Activated naive CD8-positive, alpha-beta T cell treated with anti-CD3 and anti-CD28 coated beads, Interleukin-2, amount 50 U/mL, for 24 hours (primary cell): ENCODE measurements at places on chromosomes 12 and 14.

- no peak overlapping the region for H3K27ac ChIP-seq
- peaks cover 15% of the 10 kb centered on the region for H3K4me1 ChIP-seq
- H3K27me3 ChIP-seq: peaks cover 6% of the 10 kb centered on the region
- no peak overlapping the region for H3K4me3 ChIP-seq
- peaks cover 13% of the 10 kb centered on the region for H3K36me3 ChIP-seq
Measured at GRCh38 chr12:107094183-107094448, 767 bp upstream of the CRY1 start.

DNA sequence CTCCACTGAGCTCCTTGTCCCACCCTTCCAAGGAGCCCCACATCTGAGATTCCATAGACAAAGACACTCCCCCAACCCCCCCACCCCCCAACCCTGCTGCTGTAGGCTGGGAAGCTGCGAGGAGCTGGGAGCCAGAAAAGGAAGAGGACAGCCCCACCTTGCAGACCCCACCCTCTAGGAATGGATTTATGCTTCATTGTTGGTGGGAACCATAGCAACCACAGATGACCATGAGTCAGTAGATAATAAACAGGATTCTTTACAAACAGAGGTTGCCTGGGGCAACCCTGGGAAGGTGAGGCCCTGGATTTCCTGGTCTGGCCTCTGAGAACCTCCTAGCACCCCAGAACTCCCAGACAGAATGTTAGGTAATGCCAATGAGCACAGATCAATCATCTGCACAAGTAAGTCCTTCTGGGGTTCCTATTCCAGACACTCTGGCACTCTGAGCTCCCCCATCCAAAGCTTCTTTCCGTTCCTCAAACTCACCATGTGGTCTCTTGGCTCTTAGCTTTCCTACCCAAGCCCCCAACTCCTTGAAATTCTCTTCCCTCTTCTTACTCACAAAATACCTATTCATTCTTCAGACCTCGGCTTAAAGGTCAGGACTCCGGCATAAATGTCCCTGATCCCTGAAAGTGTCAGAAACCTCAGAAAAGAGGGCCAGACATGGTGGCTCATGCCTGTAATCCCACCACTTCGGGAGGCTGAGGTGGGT, 15.2 kb upstream of the PLEKHG6 start:
- DNase-seq: no peak
- H3K27me3 ChIP-seq: peaks cover 9% of the 10 kb centered on the region
- no peak overlapping the region for H3K4me3 ChIP-seq
- peaks cover 2% of the 10 kb centered on the region for H3K4me1 ChIP-seq
- no peak overlapping the region for H3K27ac ChIP-seq

DNA sequence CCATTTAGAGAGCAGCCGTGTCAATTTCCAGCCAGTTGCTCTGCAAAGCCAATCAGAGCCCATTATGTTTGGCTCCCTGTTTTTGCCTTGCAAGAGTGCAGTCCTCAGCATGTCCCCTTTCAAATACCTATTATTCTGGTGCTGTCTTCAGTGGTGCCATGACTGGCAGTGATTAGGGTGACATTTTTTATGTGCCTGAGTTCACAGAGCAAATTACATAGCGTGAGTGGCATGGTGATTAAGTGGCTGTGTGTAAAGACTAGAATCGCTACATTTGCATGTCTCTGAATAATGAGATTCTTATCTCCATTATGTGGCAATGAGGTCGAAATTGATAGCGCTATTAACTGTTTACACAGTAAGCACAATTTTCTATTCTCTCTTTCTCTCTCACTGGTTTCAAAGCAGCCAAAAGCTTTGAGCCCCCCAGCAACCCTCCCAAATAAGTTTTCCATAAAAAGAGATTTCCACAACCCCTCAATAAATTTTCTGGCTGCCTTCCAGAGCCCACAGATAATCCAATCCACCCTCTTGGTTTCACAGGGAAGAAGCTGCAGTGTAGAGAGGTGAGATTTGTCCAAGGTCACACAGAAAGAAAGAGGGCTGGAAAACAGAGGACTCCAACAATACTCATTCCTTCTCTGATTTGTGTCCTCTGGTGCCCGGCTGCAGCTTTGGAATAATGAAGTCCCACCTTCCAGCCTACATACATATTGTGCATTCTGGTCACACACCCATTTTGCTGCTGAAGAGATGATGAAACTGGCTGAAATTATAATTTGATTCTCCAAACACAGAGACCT, 58.8 kb upstream of the NUDT4 start:
- H3K4me3 ChIP-seq: no peak overlapping the region
- no peaks in the 10 kb centered on the region for H3K27me3 ChIP-seq
- no peak for DNase-seq
- H3K27ac ChIP-seq: no peak overlapping the region

DNA sequence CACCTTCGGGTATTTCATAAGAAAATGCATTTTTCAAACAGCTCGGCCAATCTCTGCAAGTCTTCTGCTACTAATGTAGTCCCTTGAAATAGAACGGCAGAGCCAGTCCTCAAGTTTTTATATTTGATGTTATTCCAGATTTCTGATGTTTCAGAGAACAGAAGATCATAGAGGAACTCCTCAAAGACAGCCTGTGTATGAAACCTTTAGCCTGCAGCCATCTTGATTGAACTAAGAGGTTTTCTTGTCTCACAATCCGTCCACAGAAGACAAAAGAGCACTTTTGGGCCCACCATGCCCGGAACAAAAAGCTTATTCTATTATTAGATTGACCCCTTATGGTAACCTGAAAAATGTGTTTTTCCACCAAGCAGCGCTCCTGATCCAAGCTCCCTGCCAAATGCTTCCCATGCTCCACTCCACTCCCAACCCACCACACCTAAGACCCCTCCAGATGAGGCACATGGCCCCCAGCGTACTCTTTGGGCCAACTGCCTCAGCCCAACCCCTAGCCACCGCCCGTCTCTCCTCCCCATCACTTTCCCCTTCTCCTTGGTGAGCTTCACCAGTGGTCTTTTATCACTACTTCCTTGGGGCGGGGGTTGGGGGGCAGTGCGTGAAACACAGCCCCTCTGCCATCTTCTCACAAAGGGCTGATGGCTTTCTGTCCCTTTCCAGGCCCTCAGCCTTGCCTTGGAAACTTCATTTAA, 175.8 kb downstream of the CALM1 start:
- no peak overlapping the region for H3K4me3 ChIP-seq
- H3K36me3 ChIP-seq: no peaks in the 10 kb centered on the region
- no peaks in the 10 kb centered on the region for H3K27me3 ChIP-seq
- H3K4me1 ChIP-seq: no peaks in the 10 kb centered on the region

DNA sequence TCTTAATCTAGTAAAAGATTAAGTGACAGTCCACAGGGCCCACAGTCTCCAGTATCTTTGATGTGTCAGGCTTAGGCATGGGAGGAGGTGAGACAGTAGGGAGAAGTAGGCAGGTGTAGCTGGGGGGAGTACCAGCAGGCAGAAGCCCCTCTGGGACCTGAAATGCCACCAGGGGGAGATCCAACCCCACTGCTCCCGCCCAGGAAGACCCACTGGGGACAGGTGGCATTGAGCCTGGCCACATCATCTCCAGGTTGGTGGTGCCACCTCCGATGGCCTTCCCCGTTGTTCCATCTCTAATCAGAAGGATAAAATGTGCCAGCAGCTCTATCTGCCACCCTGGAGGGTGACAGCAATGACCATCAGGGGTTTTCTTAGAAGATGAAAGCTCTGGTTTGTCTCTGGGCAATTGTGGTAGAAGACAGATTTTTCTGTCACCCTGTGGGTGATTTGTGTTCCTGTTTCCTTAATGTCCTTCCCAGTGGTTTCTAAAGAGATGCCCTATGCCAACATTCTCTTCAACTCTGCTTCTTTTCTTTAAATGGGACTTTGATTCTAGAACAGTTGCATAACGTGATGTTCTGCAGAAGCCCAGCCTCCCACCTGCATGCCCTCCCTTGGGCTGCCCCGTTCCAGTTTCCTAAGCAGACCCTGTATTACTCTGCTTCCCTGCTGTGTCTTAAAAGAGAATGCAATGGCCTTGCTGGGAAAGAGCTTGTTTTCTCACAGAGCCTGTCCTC, 12.3 kb upstream of the SERPINA12 start:
- H3K4me1 ChIP-seq: no peaks in the 10 kb centered on the region
- peaks cover 13% of the 10 kb centered on the region for H3K27me3 ChIP-seq
- no peaks in the 10 kb centered on the region for H3K36me3 ChIP-seq
- H3K4me3 ChIP-seq: no peak overlapping the region

GRCh38 chr14:52876311-52876710, 74.5 kb downstream of the FERMT2 start:
- no peak overlapping the region for H3K27ac ChIP-seq
- H3K36me3 ChIP-seq: no peaks in the 10 kb centered on the region
- H3K4me1 ChIP-seq: no peaks in the 10 kb centered on the region

DNA sequence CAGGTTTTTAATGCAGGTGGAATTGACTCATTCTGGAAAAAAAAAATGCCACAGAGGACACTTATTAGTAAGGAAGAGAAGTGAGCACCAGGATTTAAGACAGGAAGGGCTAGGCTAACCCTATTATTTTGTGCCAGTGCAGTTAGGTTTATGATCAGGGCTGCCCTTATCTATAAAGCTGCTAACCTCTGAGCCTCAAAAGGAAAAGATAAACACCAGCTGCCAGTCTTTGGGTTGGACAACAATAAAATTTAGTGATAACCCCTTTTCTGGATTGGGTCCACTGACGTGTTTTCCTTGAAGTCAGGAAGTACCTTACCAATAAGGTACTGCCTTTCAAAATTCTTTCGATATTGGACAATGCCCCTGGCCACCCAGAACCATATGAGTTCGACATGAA, 128.9 kb downstream of the NUBPL start:
- DNase-seq: no peak
- no peak overlapping the region for H3K4me3 ChIP-seq
- peaks cover 21% of the 10 kb centered on the region for H3K36me3 ChIP-seq
- H3K4me1 ChIP-seq: no peaks in the 10 kb centered on the region
- no peaks in the 10 kb centered on the region for H3K27me3 ChIP-seq

DNA sequence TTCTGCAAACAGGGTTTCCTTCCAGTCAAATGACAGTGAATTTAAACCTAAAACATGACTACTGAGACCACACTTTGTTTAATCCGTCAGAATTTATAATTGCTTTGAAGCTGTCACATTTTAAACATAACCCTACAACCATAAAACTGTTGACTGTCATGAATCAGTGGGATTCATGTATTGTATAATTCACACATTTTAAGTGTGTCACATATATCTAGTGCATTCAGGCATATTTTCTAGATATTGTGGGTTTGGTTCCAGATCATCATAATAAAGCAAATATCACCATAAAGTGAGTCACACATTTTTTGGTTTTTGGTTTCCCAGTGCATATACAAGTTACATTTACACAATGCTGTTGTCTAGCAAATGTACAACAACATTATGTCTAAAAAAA, 304.4 kb downstream of the TMEM132D start:
- H3K27ac ChIP-seq: no peak overlapping the region
- no peak for DNase-seq
- H3K4me1 ChIP-seq: no peaks in the 10 kb centered on the region

GRCh38 chr12:132503618-132504204, 13.8 kb downstream of the FBRSL1 start:
- no peak for DNase-seq
- H3K4me1 ChIP-seq: peaks cover 44% of the 10 kb centered on the region
- no peaks in the 10 kb centered on the region for H3K27me3 ChIP-seq
- no peak overlapping the region for H3K4me3 ChIP-seq

- H3K27ac ChIP-seq: peak overlapping the region; percentile 74
- H3K27me3 ChIP-seq: no peaks in the 10 kb centered on the region
- peaks cover 67% of the 10 kb centered on the region for H3K36me3 ChIP-seq
- peaks cover 36% of the 10 kb centered on the region for H3K4me1 ChIP-seq
Measured at GRCh38 chr12:31297572-31298514, 28.1 kb downstream of the SINHCAF start.

GRCh38 chr12:24922090-24922489, 26.8 kb downstream of the BCAT1 start:
- H3K27ac ChIP-seq: peak overlapping the region; percentile 79
- no peak overlapping the region for H3K4me3 ChIP-seq
- peaks cover 48% of the 10 kb centered on the region for H3K4me1 ChIP-seq
- peaks cover 2% of the 10 kb centered on the region for H3K27me3 ChIP-seq

DNA sequence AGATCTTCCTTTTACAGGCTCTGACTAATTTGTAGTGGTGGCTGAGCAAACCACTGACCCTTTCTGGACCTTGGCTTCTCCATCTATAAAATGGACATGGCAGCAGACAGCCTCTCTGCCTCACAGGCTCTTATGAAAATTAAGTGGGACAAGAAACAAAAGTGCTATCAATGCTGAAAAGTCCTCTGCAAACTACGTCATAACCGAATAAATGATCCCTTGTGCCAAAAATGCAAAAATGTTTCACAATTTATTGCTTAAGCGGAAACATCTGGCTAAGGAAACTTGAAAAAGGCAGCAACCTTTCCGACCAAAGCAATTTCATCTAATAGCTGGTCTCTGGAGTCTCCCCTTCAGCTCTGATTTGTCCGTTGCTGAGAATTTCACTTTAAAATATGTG, 108.5 kb upstream of the PLXNC1 start:
- H3K27me3 ChIP-seq: no peaks in the 10 kb centered on the region
- no peak overlapping the region for H3K27ac ChIP-seq
- no peaks in the 10 kb centered on the region for H3K4me1 ChIP-seq
- no peak overlapping the region for H3K4me3 ChIP-seq
- no peak for DNase-seq

- no peak overlapping the region for H3K4me3 ChIP-seq
- no peak for DNase-seq
- no peaks in the 10 kb centered on the region for H3K36me3 ChIP-seq
- peaks cover 14% of the 10 kb centered on the region for H3K4me1 ChIP-seq
Measured at GRCh38 chr12:110104188-110105094, 19.7 kb upstream of the IFT81 start.

- H3K4me1 ChIP-seq: peaks cover 12% of the 10 kb centered on the region
- H3K4me3 ChIP-seq: no peak overlapping the region
- peaks cover 8% of the 10 kb centered on the region for H3K27me3 ChIP-seq
- H3K27ac ChIP-seq: no peak overlapping the region
- DNase-seq: no peak
Measured at GRCh38 chr12:66662729-66663128, 16.1 kb downstream of the GRIP1 start.

DNA sequence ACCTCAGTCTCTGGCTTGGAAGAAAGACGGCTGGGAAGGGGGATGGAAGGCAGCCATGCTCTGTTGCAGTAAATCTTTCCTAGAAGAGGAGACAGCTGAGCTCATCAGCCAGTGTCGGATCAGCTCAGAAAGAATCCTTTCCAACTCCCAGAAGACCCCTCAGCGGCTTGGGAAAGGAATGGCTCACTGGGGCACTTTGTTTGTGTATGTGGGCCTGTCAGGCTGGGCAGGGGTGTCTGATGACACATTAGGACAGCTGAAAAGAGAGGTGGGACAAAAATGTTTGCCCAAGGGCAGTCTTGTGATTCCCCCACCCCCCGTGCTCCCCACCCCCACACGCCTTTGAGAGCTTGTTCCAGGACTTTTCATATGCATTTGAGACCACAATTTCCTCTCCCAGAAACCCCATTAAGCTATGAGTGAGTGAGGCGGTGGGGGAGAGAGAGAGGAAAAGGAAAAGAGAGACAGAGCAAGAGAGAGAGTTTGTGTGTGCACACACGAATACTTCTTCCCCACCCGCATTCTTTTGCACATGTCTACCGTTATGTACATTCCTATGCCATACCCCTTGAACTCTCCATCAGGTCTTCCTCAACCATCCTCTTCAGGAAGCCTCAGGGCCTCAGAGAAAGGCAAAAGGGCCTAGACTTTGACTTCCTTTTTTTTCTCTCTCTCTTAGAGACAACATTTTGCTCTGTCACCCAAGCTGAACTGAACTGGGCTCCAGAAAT, 198.9 kb downstream of the ZFP36L1 start:
- peak overlapping the region; percentile 64 for H3K27ac ChIP-seq
- DNase-seq: no peak
- H3K4me3 ChIP-seq: no peak overlapping the region
- H3K27me3 ChIP-seq: no peaks in the 10 kb centered on the region
- H3K36me3 ChIP-seq: no peaks in the 10 kb centered on the region
